NCI-H2081 (cell line): ENCODE measurements at places on chromosomes 5 and 9.

- DNase-seq: no peak
These were observed 46.2 kb downstream of the NTNG2 start for GRCh38 chr9:132207839-132208615.

DNA sequence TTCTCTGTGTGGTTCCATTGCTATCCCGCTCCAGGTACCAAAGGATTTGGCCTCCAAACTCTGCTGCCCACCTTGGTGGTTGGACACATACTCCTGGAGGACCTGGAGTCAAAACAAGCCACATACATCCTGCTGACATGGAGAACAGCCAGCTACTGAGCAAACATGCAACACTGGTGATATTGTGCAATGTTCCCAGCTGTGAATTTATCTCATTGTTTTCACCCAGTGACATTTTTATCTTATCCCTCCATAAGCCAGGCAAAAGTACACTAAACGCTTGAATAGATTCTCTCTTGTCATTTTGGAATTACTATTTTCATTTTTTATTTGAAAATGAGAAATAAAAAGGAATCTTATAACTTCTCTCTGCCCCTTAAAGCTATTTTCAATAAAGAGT is 11.1 kb upstream of the CTSL start:
- no peak for DNase-seq

- DNase-seq: peak; percentile 71
These were observed 174.9 kb downstream of the ROR2 start for GRCh38 chr9:91775011-91775707.

DNA sequence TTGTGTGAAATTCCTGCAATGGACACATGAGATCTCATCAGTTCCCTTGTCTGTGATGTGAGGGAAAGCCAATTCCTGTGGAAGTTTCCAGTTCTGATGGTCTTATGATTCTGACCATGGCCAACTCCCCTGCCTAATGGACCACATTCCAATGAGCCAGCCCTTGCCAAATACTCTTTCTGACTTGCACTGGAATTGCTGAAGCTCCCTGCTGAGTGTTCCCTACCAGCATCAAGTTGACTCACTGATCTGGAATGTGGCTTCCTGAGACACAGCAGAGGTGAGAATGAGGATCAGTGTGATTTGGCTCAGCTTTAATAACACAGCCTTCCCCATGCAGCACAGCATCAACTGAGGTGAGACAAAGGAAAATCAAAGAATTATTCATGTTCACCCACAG is 427.8 kb downstream of the KDM4C start:
- no peak for DNase-seq

DNA sequence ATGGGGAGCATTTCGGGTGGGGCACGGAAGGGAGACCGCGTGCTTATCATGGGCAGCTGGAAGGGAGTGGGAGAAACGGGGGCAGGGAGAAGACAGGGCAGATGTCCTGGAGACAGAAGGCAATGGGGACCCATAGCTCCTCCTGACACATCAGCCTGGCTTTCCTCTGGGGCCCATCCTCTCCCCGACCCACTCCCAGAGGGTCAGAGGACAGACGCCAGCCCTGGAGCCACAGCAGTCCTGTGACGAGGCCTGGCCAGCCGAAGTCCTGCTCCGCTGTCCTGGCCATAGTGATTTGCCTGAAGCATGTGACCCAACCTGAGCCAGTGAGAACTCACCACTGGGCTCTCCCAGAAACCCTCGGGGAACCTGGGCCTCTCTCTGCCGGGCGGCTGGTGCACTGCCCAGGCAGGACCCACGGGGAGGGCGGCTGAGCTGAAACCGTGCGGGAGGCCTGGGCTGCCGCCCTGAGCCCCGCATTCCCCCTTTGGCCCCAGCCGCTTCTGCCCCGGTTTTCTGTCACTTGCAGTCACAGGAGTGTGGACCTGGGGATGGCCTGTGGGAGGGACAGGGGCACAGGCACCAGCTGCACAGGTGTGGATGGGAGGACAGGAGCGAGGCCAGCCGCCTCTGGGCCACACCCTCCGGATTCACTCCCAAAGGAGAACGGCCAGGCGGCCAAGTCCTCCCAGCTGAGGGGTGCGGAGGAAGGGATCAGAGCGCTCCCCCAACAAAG is 19.8 kb downstream of the ADAMTS2 start:
- no peak for DNase-seq

DNA sequence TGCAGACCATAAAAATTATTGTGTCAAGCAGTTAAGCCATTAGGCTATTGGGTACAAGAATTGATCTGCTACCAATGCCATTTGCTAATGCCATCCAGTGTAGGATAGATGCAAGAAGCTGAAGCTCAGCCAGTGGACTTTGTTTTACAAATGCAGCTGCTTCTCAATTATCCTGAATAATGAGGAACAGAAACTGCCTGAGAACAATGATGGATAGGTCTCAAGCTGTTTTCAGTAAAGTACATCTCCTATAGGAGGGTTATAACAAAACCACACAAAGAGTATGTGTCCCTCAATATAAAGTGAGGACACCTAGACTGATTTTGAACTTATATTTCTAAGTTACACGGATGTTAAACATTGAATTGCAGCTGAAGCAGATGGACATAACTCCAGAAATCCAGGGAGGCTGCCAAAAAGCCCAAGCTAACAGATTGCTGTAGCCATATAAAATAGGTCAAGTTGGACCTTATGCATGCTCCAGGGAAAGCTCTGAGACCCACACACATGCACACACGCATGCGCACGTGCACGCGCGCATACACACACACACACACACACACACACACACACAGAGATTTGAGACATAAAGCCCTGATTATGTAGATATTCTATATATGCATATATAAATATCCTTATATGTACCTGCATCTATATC is 482.7 kb upstream of the CD180 start:
- no peak for DNase-seq

DNA sequence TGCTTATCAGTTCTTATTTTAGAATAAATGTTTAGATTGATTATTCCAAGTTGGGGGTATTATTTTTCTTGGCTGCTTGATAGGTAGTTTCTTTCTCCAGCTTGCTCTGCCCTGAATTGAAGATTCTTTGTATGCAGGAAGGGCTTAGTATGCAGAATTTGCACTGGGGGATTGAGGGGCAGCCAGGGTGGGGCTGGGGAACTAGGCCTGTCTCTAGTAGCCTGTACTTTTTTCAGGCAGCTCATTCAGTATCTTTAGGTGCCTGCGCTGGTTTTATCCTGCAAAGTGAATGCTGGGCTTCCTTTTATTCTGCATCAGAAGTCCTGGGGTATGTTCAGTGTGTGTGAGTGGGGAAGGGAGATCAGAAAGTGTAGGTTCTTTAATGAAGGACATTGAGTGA is 228.3 kb upstream of the ELL2 start:
- no peak for DNase-seq

GRCh38 chr5:133059621-133060020 is 7.8 kb downstream of the HSPA4 start:
- no peak for DNase-seq

GRCh38 chr5:65779643-65780042 is 57.6 kb downstream of the NLN start:
- DNase-seq: no peak

GRCh38 chr9:117325110-117325731 is 89.6 kb downstream of the ASTN2 start:
- no peak for DNase-seq

DNA sequence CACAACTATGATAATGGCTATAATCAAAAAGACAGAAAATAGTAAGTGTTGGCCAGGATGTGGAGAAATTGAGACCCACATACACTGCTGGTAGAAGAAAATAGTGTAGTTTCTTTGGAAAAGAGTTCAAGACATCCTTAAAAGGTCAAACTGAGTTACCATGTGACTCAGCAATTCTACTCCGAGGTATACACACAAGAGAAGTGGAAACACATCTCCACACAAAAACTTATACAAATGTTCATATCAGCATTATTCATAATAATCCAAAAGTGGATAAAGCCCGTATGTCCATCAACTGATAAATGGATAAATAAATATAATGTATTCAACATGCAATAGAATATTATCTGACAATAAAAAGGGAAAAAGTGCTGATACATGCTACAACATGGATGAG is 532.2 kb downstream of the NR2F1-AS1 start:
- DNase-seq: no peak

GRCh38 chr5:121292664-121293063 is 559.0 kb upstream of the FTMT start:
- DNase-seq: no peak

DNA sequence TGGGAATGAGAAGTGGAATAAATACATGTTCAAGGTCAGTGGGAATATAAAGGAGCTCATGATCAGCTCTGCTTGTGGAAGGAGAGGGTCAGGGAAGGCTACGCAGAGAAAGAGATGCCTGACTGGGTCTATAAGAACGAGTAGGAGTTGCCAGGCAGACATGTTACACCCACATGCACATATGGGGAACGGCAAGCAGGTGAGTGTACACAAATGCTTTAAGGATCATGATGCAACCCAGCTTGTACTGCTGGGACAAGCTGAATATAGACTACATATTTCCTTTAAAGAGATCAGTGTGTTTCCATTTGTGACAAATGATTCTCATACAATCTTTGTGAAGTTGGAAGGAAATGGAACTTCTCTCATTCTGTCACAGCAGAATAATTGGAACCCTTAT is 141.7 kb downstream of the SPOCK1 start:
- no peak for DNase-seq

DNA sequence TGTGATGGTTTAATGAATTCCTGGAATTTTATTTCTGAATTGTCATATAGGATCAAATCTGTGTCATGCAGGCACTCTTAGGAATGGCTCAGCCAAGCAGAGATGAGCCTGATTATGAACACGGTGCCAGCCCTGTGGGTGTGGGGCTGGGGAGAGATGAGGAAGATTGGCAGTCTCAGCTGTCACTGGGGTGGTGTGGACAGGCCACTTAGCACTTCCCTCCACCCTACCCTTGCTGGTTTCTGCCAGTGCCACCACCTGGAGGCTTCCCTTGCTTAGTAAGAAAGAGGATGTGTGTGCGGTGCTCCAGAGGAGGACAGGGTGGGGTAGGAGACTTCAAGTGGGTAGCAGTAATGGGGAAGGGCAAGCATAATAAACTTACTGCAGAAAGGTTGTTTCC is 226.6 kb downstream of the CD180 start:
- DNase-seq: no peak

- no peak for DNase-seq
These were observed 1766.1 kb upstream of the C9orf72 start for GRCh38 chr9:29339387-29339786.

DNA sequence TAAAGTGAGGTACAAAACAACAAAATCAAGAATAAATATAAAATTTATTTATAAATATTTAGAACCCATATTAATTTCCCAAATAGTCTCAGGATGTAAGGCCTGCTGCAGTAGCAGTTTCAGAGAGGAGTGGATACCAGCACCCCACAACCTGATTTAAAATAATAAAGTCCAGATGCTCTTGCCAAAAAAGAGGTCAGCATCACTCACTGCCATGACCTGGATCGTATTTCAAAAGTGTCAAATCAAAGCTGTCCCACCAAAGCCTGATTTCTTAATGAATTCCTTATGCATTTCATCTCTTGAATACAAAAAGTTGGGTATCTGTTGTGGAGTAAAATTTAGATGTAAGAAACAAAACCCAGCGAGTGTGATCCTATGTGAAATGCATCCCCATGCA is 58.0 kb upstream of the ROR2 start:
- no peak for DNase-seq

DNA sequence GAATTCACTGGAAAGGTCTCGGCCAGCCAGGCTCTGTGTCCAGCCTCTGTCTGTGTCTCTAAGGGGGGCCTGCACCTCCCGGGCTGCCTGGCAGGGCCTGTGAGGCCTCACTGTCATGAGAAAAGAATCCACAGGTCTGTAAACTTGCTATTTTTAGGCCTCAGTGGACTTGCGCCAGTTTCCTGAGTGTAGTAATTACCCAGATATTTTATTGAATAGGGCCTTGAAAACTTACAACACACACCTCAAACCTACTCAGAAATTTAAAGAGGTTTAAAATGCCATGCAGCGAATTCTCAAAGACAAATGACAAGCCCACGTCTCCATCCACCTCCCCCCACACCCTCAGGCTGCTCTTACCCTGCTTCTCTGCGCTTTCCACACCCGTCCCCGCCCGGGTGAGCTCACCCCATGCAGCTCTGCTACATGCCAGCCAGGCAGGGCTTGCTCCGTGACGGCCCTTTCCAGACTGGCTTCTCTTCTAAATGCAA is 8.8 kb upstream of the TENT4A start:
- no peak for DNase-seq

GRCh38 chr5:91556-92263 is at the start of gene PLEKHG4B:
PLEKHG4B (plus strand) TSS chr5:92168; CDS start chr5:92232, 64 bp downstream.
- peak; percentile 97 for DNase-seq

DNA sequence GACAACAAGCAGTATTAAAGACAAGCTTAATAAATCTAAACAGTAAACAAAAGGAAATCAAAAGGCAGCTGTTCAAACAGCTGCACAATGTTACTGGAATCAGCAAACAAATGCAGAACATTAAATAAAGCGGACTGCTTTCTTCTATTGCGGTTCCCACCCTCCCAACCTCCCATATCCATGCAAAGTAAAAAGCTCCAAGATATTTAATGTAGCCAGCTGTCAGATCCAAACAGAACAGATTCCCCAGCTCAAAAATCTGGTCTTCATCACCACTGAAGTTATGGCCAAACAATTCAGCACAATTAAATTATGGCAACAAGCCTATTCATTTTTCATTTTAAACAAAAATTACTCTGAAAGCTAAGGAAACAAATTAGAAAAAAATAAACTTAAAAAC is 75.9 kb downstream of the SLC38A9 start:
- peak; percentile 73 for DNase-seq

DNA sequence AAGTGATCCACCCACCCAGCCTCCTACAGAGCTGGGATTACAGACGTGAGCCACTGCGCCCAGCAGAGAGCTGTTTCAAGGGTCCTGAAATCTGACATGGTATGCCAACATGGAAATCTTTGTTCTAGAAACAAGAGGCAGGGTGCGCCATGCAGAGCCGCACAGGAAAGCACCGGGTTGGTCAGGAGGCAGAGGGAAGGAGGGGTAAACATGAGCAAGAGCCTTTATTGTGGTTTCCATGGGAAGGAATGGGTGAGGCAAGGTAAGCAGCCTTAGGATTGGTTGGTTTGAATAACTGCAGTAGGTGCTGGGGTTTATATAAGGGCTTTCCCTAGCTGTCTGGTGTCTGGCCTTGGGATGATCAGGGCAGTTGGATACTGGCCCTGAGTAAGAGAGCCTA is 5.5 kb upstream of the EXOSC2 start:
- no peak for DNase-seq

DNA sequence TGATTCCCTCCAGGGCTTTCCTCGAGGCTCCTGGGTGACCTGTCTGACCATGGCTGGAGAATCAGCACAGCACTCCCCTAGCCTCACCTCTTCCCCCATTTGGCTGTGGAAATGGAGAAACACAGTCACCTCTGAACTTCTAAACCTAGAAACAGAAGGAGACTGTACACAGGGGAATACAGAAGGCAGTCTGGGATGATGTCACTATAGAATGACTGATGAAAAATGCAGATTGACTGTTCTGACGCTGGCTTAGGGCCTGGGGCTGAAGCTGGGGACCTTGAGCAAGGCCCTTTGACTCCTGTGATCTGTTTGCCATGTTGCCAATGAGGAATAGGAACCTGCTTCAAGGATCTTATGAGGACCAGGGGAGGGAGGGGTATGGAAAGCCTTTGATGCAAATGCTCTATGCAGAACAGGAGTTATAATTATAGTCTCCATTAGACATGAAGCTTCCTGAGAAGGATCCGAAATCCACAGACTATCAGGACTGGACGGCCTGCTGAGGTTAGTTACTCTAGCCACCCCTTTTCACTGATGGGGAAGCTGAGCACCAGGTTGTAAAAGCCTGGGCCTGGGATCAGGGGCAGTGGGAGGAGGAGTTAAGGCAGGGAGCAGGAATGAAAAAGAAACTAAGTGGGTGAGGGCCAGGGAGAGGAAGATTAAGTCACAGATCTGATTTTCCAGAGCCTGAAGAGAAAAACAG is 24.4 kb upstream of the ANXA6 start:
- DNase-seq: no peak
